Renal pelvis (tissue), 12 donors: ENCODE measurements at places on chromosomes 16 and 17.

DNA sequence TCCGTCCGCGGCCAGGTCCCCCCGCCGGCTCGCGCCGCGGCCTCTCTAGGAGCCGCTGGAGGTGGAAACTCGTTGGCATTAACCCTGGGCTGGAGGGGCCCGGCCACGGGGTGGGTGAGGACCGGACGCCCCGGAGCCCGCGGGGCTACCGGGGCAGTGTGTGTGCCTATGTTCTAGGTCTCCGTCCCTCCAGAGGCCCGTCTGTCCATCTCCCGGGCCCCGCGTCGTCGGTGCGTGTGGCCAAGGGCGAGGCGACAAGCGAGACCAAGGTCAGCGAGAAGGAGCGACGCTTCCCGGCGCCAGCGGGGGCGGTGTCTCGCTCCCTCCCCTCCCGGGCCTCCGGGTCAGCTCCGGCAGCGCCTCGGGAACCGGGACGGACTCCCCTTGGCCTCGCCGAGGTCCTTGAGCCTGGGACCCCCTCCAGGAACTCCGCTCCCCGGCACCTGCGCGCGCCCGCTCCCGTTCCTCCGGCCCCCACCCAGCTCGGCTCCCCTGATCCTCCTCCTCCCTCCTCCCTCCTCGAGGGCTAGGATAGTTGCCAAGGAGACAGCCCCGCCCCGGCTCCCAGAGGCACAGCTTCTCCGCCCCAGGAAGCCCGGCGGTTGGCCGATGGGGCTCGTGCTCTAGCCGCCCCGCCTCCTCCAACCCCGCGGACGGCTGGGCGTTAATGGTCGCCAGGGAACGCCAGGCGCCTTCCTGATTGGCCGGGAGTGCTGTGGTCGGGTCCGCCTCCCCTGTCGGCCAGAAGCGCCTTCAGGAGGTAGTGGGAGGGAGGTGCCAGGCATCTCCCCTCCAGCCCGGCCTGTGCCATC is 663 bp upstream of the ZNF768 start:
- DNase-seq: peak; percentile 99

- no peak for DNase-seq
These were observed 6.0 kb downstream of the C1QTNF8 start for GRCh38 chr16:1089822-1090619.

DNA sequence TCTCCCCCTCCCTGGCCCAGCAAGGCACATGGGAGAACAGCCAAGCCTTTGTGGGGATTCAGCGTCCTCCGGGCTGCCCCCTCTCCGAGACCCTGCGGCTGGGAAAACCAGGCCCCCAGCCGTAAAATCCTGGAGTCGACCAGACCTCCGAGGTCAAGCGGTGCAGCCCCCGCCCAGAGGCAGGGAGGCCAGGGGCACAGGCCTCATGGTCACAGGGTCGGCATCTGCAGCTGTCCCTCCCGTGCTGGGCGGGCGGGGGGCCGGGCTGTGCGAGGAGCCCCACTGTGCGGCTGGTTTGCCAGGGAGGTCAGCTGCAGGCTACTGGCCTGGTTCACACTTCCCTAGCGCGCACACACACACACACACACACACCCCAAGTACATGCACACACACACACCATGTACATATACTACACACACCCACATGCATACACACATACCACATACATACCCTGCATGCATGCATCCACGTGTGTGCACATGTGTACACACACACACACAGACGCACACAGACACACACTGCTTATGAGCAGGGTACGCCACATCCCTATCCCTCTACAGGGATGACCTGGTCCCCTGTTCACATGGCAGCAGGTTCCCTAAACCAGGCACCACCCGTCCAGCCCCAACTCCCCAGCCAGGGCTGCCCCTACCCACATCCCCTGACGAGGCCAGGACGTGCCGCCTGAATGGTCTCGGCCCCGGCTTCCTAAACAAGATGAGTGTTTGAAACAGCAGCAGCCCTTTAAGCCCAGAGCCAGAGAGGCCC is 108.9 kb upstream of the CIBAR2 start:
- DNase-seq: no peak

GRCh38 chr17:11279776-11280344 is 38.8 kb downstream of the SHISA6 start:
- no peak for DNase-seq

GRCh38 chr16:24810951-24811843 is 34.6 kb upstream of the SLC5A11 start:
- DNase-seq: no peak

- no peak for DNase-seq
These were observed 161.1 kb downstream of the STX8 start for GRCh38 chr17:9414471-9414870.

GRCh38 chr17:17952691-17953090 is 19.5 kb downstream of the TOM1L2 start:
- DNase-seq: no peak

- DNase-seq: no peak
These were observed 161.5 kb downstream of the FTO start for GRCh38 chr16:53865494-53865863.

DNA sequence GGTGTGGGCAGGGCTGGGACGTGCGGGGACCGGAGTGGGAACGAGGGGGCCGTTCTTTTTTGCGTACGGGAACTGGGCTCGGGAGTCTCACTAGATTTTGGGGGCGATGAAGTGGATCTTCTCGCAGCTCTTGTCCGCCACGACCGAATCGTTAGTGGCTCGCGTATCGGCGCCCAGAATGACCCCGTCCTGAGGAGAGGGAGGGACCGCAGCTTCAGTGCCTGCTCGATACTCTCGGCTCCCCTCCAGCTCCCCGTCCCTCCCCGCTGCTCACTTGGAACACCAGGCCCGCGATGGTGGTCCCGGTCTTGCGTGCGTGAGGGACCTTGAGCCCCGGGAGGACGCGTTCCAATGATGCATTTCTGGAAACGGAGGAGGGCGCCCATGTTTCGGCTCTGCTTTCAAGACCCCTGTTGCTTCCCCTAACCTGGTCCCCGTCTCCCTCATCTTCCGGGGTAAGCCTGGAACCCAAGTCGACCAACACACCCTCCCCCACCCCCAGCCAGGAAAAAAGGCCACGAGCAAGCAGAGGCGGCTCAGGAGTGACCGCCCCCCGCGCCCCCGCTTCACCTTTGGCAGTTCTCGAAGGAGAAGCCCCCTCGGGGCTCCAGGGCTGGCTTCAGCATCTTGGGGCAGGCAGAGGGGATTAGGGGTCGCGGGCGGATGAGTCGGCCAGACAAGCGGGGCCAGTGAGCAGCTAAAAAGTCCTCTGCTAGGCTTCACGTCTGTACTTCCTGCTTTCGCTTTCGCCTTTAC is at the start of gene PSMB10:
Gene PSMB10 (minus strand): TSS at position 727 of the 756 bp plus-strand sequence. CDS start 101 bp downstream, at position 626.
- DNase-seq: peak; percentile 35

GRCh38 chr17:37802061-37802595 is 57.3 kb upstream of the HNF1B start:
- DNase-seq: no peak

GRCh38 chr16:88647178-88648070 is 3.4 kb downstream of the CYBA start:
- DNase-seq: no peak
